ENCODE measurements at places on chromosomes 12 and 14.

GRCh38 chr14:104119488-104120251 lies 18.7 kb upstream of the KIF26A start:
- DNase-seq, result no peak

DNA sequence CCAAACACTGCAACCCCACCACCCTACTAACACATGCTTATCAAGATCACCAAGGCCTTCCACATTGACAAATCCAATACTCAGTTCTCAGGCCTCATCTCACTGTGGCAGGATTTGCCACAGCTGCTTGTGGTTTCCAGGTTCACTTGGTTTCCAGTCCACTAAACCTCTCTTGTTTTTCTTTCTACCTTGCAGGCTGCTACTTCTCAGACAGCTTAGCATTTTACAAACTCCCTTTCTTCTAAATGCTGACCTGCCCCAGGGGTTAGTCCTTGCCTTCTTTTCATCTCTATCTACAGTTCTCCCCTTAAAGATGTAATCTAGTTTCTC lies 84.1 kb downstream of the BCAT1 start:
- DNase-seq, result no peak

DNA sequence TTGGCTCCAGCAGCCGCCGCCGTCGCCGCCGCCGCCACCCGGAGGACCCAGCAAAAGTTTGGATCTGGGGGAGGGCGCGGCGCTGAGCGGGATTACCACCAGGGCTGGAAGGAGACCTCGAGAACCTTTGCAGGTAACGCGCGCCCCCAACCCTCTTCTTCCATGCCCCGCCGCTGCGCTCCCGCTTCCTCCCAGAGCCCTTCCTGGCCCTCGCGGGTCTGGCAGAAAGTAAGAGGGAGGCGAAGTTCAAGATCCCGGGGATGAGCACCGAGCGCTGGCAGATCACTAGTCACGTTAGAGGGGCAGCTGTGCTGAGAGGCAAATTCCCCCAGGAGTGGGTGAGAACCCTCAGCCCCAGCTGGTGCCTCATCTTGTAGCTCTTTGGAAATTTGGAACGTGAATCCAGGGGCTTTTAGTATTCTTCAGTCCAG lies 3.9 kb downstream of the FLRT2 start:
- no peak for DNase-seq

DNA sequence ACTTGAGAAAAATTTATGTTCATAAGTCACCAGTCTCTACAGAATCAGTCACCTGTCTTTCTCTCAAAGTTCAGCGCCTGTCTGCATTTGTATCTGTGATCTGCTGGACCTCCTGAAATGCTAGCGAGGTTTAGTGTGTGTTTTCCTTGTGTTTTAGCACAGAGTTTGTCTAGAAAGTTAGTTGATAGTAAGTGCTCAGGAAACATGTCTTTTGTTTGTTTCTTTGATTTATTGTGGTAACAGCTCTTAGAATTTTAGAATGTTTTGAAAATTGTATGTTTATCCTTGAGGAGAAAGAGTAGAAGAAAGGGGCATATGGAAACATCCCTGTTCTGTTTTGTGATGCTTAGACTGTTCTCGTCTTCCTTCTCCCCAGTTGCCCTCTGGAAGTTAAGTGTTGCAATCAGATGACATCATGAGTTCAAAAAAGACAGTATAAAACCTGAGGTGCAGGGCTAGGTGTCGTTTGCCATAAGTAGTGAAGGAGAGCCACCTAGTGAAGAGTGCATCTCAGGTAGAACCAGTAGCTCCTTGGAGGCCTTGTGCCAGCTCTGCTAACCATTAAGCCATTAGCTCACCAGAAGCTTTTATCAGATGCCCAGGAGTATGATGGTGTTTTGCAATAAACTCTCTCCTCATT lies 44.8 kb downstream of the FBXW8 start:
- peak; percentile 30 for DNase-seq

- DNase-seq, result no peak
Measured at GRCh38 chr12:120109570-120110267, 6.8 kb downstream of the RAB35 start.

- no peak for DNase-seq
Measured at GRCh38 chr12:58811346-58811745, 109.0 kb downstream of the LRIG3 start.

DNA sequence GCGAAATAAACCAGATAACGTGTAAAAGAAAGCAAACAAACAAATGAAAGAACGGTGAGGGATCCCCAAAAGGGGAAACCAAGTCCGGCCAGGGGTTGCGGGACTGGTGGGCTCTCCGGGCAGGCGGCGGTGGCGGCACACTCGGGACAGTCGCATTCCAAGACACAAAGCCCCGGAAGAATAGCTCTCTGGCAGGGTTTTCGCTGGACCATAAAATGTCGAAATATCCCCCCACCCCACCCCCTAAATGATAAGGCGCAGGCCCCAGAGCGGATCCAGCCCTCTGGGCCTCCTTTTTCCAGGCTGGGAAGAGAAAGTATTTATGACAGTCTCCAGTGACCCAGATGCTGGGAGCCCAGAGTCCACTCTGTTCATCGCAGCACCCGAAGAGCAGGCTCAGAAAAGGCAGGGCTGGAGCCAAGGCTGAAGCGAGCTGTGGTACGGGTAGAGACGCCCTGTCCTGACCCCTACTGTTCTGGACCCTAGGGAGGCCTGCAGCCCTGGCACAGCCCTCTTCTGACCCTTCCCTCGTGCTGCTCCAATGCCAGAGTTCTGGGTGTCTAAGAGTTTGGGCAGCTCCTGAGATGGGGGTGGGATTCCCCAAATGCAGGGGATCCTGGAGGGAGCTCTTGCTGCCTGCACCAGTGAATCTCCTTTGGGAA lies 2.1 kb upstream of the HOXC8 start:
- no peak for DNase-seq

DNA sequence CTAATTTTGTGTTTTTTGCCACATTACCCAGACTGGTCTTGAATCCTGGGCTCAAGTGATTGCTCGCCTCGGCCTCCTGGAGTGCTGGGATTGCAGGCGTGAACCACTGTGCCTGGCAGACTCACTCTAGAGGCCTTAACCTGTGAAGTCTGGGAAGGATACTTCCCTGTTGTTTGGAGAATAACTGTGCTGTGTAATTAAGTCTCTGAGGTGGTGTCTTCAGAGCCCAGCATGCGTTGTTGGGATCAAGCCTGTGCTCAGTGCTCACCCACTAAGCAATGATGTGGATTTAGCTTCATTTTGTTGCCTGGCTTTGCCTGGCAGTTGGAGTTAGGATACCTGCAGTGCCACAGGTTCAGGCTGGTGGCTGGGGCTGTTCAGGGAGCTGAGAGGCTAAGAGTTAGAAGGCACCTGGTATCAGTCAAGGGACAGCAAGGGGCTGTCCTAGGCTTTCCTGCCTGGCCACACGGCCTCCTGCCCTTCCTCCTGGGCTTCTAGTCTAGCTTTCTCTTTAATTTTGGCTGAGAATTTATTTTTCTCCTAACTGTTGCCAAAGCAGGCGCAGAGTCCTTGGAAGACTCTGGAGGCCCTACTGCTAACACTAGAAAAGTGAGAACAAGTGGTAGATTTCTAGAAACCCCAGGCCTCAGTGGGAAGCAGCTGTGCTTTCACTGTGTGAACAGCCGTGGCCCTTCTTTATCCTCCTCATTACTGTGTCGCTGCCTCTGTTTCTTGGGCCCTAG lies 38.5 kb downstream of the EP400 start:
- DNase-seq, result no peak

DNA sequence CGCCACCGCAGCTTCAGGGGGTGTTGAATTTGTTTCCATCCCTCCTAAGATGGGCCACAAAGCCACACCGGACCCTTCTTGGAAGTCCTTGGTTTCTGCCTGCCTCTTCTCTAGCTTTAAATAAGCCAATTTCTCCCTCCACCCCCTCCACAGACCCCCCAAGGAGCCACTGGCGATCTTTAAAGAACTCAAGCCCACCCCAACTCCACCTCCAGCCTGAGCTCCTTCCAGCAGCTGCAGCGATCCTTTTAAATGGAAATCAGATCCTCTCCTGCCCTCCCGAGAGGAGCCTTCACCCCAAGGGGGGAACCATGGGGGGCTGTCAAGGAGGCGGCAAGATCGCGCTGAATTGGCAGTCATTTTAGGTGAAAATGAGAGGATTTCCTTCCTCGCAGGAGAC lies 133.1 kb downstream of the NCOR2 start:
- DNase-seq, result no peak

- no peak for DNase-seq
Measured at GRCh38 chr12:118061011-118061872, at the start of gene WSB2. WSB2 (minus strand) TSS chr12:118061179; CDS start chr12:118061048, 131 bp downstream.

DNA sequence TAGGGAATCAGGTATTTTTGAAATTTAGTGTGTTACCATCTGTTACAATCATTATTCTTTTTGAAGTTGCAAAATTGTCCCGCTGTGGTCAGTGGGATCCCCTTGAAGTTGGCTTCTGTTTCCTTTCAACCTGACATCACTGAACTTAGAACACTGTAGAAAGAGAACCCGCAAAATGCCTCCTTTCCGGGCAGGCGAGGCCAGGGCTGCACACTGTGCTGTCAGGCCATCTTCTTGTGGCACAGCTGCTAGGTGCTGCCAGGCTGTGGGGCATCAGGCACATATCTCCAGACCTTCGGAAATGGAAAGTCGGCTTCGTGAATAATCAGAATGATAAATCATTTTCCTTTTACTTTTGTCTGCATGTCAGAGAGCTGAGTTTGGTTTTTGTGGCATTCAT lies 103.5 kb downstream of the GLT1D1 start:
- DNase-seq, result peak; percentile 42

- no peak for DNase-seq
Measured at GRCh38 chr14:75175677-75176141, 703 bp downstream of the TMED10 start.

All from HL-60 (cell line).